GM23338 (cell line): ENCODE measurements at places on chromosomes 5 and 9. TPM values are rescaled to one million over a fixed set of nuclear protein-coding genes. Genes with fewer than 3 reads are reported as not detected.

DNA sequence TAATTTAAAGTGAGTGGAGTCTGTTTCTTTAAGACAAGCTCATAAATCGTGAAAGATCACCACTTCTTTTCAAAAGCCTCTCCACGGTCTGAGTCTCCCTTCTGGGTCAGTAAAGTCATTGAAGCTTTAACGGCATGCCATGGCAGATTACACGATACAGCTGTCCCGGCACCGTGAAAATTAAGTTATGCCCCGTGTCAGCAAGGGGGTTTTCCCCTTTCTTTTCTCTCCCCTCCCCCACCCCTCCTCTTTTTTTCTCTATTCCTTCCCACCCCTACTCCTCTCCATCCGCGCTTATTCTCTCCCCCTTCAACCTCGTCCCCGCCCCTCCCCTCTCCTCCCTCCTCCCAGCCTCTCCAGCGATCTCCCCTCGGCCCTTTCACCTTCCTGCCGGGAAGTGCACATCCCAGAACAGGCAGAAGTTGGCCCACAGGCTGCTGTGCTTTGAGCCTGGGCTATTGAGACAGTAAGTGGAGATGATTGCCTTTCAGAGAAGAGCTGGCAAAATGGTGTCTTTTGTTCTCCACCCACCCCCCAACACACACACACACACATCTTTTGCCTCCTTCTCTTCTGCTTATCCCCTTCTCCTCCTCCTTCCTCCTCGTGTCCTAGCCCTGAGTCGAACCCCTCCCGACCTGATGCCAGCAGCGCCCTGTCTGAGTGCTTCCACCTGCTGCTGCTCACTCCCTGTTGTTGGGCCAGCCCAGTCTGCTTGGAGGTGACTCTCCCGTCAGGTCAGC is 44.1 kb downstream of the GAS1 start:
- DNase-seq, result peak; percentile 75

GRCh38 chr5:62342476-62342837 is 36.5 kb downstream of the KIF2A start:
- no peak for DNase-seq

GRCh38 chr9:17251100-17251499 is 116.3 kb downstream of the CNTLN start:
- DNase-seq, result no peak

GRCh38 chr5:142038735-142039134 is 25.9 kb upstream of the GNPDA1 start:
- DNase-seq, result no peak

- no peak for DNase-seq
These were observed 157.6 kb upstream of the CCNH start for GRCh38 chr5:87570366-87570765.

- DNase-seq, result no peak
These were observed 73.6 kb downstream of the ANKRD55 start for GRCh38 chr5:56159521-56159947.

DNA sequence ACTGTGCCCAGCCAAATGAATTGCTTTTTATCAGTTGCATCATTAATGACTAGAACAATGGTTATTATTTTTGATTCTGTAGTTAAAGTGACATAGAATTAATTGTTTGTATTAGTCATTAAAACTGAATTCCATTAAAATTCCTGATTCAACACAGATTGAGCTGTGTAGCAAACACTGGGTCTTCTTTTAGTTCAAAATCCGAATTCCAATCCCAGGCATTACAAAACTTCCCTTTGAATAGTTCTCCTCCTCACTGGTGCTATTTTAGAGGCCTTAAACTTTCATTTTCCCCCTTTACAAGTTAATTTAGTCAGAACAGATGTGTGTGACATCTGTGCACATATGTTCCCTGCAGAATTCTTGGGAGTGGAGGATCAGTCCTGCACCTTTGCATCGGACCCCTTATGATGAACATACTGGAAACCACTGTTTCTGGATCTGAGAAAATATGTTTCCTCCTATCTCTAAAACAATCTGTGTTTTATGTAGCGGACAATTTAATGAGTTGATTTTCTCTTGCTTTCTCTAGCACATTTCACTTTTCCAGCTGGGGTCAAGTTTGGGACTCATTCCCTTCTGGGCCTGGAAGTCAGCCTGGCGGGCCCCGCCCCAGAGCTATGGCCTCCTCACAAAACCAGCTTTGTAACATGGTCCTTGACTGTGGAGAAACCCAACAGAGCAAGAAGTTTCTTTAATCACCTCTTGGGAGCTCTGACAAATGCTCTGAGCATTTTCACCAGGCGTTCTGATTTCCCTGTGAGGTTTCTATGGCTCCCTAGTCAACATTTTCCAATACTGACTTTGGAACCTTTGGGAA is 87.9 kb upstream of the MAMDC2 start:
- DNase-seq, result no peak

DNA sequence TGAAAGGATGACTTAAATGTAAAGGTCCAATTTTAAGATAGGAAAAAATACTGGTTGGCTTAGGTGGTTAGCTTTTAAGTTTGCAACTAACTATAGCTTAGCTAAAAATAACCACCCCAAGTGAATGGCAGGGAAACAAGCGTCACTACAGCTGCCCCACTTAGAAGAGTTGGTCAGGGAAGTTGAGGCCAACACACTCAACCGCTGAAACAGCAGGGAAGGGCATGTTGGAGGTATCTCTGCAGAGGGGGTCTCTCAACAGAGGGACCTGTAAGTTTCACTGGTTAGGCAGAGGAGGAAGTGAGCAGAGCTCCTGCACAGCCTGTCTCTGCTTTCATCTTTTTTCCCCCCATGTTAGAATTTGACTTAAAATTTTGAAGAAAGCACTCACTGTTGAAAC is 75.3 kb downstream of the LHFPL2 start:
- no peak for DNase-seq

GRCh38 chr9:130751631-130752355 is 58.2 kb downstream of the EXOSC2 start:
- DNase-seq, result no peak

- no peak for DNase-seq
These were observed 14.8 kb downstream of the ODF2 start for GRCh38 chr9:128470560-128470959.

DNA sequence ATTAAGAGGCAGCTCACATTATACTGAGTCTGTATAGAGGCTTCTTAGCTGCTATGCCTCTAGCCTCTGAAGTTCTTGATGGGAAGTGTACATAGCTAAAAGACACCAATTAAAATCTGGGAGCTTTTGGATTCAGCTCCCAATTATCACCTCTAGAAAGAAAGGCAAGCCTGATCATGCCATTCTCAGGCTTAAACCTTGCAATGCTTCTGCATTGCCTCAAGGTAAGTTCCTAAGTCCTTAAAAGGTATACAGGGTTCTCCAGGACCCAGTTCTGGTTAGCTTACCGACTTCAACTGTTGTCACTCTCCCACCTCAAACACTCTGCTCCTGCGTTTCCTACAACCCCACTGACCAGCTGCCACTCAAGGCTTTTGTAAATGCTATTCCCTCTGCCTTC is 17.5 kb upstream of the CCL28 start:
- no peak for DNase-seq

GRCh38 chr5:161001604-161002003 is 149.6 kb upstream of the ATP10B start:
- DNase-seq, result no peak

DNA sequence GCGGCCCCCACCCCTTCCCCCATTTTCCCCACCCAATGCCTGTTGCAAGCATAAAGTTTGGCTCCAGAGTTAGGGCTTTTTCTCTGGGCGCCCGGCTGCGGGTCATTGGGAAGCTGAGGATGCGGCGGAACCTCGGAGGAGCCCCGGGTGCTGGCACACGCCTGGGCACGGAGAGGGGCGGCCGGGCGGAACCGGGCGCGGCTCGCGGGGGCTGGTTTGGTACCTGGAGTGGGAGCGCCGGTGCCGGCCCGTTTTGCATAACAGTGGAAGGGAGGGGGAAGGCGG is 1.2 kb downstream of the PPARGC1B start:
- DNase-seq, result no peak

- no peak for DNase-seq
These were observed 137.5 kb downstream of the C5orf15 start for GRCh38 chr5:133830911-133831310.

Gene OR1J2
- not detected in 2 replicates for total RNA-seq

Gene EXD3
- 3.6 and 4.4 TPM in 2 replicates for total RNA-seq

Gene TRPM6
- 0.47 and 0.87 TPM in 2 replicates for total RNA-seq

Gene HAPLN1
- 3.6 and 4.0 TPM in 2 replicates for total RNA-seq
